ENCODE measurements at places on chromosomes 2 and 18.
A peak's percentile ranks its signal among the peaks of the same experiment; 100 is the strongest.

DNA sequence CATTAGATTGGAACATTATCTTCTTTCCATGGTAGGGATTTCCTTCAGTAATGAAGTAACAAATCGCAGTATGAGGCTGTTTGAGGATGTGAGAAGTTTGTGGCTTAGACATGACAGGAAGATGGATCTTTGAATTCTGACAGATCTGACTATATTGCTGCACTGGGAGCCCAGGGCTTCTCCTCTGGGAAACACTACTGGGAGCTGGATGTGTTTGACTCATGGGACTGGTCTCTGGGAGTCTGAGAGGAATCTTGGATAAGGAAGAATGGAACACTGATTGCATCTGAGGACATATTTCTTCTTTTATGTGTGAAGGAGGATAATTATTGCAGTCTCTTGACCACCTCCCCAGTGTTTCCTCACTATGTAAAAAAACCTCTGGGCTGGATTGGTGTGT lies 77.2 kb upstream of the ST6GAL2 start:
- DNase-seq, result no peak

- DNase-seq, result no peak
These were observed 19.5 kb downstream of the CIB4 start for GRCh38 chr2:26621469-26622199.

- DNase-seq, result no peak
These were observed 97.4 kb downstream of the ZNF516 start for GRCh38 chr18:76397631-76398030.

- DNase-seq, result no peak
These were observed 49.5 kb upstream of the DTNA start for GRCh38 chr18:34660572-34660971.

DNA sequence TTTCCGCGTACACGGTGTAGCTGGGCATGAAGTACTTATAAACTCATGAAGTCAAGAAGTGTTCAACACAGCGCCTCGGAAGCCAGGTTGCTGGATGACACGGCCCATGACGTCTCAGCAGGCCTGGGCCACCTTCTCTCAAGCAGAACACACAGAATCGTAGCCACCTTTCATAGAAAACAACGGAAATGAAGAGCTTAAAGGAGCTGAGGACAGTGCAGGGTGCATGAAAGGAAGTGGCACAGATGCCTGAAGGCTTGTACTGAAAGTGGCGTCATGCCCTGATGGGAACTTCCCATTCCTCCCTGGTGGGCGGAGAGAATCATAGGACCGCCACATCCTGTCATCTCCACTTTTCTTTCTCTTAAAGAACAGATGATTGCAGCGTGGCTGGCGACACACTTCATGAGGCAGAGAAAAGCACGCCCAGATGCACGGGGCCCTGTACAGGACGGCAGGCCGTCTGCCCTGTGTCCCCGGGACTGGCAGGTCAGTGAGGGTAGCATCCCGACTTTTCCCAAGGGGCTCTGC lies 31.1 kb downstream of the HDAC4 start:
- peak; percentile 87 for DNase-seq

GRCh38 chr2:182447163-182447562 lies 20.3 kb upstream of the PDE1A start:
- DNase-seq, result no peak

DNA sequence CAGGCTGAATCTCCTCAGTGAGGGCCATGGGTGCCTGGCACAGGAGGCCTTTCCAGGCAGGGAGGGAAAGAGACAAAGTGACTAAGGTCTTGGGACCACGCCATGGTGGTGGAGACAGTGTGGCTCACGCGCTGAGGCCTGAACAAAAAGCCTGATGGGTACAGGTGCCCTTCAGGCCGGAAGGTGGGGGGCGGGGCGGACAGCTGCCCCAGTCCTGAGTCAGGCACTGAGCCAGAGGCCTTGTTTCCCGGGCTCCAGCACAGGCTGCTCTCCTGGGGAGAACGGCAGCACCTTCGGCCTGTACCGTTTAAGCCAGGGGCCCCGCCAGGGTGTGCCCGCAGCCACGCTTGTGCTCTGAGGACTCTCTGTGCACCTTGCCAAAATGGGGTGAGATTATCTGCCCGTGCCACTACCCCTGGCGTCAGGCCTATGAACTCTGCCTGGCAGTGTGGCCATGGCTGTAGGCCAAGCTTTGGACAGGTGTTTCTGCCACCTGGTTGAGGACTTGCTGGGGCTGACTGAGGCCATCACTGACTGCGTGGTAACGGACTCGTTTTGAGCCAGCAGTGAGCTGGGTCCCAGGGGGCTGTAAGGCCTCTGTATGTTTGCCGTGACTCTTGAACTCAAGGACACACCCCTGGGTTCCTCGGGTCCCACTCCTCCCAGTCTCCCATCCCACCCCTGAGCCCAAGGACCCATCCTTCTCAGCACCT lies 31.7 kb upstream of the DNMT3A start:
- DNase-seq, result no peak

DNA sequence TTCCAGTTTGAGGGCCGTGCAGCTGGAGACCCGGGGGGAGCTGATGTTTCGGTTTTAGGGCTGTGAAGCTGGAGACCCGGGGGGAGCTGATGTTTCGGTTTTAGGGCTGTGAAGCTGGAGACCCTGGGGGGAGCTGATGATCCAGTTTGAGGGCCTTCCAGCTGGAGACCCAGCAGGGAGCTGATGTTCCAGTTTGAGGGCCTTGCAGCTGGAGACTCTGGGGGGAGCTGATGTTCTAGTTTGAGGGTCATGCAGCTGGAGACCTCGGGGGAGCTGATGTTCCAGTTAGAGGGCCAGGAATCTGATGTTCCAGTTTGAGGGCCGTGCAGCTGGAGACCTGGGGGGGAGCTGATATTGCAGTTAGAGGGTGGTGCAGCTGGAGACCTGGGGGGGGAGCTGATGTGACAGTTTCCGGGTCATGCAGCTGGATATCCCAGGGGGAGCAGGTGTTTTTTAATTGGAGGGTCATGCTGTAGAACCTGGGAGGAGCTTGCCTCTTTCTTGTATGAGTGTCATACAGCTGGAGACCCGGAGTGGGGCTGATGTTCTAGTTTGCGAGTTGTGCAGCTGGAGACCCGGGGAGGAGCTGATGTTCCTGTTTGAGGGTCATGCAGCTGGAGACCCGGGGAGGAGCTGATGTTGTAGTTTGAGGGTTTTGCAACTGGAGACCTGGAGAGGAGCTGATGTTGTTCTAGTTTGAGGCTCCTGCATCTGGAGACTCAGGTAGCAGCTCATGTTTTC lies 153.2 kb downstream of the RTP5 start:
- DNase-seq, result no peak

- DNase-seq, result no peak
These were observed 91.3 kb downstream of the TLK1 start for GRCh38 chr2:171069286-171069956.

DNA sequence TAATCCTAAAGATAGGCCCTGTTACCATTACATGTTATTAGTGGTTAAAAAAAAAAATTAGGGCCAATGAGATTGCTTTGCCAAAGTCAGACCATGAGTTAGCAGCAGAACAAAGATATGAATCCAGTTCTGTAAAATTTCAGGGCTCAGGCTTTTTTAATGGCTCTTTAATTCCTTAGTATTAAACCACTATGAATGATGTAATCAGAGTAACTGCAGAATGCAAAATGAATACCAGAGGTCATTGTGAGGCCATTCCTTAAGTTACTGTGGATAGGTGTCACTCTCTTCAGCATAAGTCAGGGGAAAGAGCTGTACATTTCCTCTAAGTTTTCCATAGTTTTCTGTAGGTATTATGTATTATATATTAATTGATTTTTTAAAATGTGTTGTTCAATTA lies 42.2 kb upstream of the TBR1 start:
- DNase-seq, result no peak

DNA sequence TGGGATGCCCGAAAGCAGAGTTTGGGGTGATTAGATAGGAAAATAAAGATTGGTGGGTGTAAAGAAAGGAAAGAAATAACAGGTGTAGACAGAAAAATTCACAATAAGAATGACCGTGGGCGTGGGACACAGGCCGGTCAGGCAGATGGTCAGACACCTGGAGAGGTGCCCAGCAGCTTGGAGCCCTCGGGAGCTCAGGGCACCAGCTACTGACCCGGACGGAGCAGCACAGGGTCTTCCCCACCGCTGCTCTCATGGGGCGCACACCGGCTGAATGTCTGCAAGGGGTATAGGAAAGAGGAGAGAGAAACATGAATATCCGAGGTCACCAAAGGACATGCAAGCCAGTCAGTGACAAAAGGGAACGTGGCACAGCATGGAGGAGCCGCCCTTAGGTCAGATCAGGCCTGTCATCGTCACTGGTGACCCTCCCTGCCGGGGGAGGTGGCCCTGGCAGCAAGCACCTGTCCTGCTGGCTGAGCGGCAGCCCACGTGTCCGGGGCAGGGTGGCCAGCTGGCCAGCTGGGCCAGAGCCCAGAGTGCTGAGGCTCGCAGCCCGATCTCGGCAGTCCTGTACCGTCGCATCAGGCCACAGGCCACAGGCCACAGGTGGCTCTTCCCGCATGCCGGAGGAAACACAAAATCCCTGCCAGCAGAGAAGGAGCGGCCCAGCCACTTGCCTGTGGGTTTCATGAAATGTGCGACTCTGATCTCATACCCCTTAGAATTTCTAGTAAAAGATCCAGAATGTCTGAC lies 112.0 kb upstream of the NDUFV2 start:
- no peak for DNase-seq

DNA sequence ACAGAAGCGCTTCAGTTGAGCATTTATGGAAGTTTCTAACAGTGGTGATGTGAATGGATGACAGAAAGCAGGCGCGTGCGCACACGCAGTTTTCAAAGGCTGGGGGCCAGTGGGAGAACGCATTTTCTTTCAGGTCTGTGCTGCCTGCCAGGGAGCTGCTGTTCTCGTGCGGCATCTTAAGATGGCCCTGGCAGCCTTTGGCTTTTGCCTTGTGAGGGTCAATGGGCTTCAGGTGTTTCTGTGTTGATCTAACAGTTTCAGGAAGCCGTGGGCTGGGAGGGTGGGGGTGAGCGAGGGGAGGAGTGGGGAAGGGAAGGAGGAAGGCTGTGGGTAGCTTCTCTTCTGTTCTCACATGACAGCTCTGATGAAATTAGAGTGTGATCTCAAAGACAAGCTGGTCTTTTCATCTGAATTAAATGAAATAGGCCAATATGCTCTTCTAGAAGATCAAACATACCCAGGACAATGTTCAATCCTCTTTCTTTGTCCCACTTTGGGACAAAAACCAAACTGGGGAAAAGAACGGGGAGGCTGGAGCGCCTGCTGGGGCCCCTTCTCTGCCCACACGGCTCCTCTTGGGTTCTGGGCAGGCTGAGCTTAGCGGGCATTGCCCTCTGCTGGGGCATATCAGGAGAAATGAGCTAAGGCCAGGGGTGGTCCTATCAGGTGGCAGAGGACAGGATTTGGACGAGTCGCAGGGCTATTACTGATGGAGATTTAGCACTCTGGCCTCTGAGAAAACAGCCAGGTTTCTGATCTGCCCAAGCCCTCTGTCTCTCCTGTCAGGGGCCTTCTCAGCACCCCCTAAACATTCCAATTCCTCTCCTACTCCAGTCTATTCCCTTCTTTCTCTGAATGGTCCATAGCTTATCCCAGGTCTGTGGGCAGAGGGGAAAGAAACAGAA lies 126.2 kb upstream of the LGALSL start:
- peak; percentile 71 for DNase-seq
